ENCODE measurements at places on chromosomes 16 and 17. TPM values are rescaled to one million over a fixed set of nuclear protein-coding genes. Genes with fewer than 3 reads are reported as not detected.
A peak's percentile ranks its signal among the peaks of the same experiment; 100 is the strongest.

INCA1 gene
- total RNA-seq, result 0.39 TPM

APRT gene
- total RNA-seq, result 123 TPM

ITGA3 gene
- total RNA-seq, result 1.4 TPM

KRT24 gene
- total RNA-seq, result not detected

DNAH3 gene
- not detected for total RNA-seq

KIF2B gene
- not detected for total RNA-seq

KCNH4 gene
- total RNA-seq, result 0.27 TPM

CES3 gene
- total RNA-seq, result 0.19 TPM

HBM gene
- not detected for total RNA-seq

KCNJ18 gene
- not detected for total RNA-seq

MEOX1 gene
- 0.18 TPM for total RNA-seq

NME1 gene
- 17.8 TPM for total RNA-seq

DNA sequence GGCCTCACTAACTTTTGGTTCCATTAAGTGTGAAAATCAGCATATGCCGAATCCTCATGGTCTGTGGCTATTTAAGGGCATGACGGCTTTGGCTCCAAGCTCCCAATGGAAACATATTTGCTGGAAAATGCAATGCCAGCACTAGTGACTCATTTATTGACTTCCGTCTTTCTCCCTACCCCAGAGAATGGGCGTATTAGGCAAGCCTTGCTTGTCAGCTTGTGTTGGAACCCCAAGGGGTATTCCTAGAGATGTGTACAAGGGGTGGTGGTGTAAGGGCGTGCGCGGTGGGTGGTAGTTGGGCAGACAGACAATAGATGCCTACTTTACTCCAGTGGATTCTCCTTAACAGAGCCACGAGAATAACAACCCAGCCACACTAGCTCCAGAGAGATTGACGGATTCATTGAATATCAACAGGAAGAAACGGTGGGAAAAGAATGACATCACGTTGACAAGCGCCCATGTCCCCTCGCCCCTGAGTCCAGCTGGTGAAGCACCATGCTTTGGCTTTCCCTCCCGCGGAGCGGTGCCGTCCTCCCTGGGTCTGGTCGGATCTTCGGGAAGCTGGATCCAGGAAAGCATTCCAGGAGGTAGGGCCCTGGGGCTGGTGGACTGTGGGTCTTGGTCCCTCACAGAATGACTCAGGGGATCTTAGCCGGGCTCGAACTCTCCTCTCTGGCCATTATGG lies 10.3 kb downstream of the CD300LB start:
- DNase-seq, result no peak

DNA sequence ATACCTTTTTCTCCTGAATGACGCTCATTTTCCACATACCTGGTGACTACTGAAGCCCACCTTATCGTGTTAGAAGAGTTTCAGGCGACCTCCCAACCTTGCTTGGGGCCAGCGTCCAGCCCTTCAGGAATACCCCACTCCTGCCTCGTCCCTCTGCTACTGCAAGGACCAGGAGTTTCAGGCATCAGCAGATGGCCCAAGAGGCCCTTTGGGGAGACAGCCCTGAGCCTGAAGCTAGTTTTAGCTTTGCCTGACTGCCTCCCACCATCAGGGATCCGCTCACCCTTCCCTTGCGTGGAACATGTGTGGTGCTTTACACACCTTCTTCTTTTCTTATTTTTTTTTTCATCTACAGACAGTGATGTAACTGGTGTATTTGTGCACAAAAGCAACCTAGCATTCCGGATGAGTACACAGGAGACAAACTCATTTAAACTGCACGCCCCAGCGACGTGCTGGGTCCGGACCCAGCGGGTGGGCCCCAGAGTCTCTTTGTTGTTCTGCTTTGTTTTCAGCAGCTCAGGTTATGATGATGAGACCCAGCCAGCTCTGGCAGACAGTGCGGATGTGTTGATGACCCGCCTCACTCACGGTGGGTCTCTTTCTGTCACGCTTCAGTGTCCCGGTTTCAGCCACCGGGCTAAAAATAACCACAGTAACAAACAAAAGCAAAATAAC lies 242.4 kb downstream of the C16orf95 start:
- DNase-seq, result no peak

GRCh38 chr16:27154705-27155521 lies 48.4 kb upstream of the KDM8 start:
- DNase-seq, result peak; percentile 61

DNA sequence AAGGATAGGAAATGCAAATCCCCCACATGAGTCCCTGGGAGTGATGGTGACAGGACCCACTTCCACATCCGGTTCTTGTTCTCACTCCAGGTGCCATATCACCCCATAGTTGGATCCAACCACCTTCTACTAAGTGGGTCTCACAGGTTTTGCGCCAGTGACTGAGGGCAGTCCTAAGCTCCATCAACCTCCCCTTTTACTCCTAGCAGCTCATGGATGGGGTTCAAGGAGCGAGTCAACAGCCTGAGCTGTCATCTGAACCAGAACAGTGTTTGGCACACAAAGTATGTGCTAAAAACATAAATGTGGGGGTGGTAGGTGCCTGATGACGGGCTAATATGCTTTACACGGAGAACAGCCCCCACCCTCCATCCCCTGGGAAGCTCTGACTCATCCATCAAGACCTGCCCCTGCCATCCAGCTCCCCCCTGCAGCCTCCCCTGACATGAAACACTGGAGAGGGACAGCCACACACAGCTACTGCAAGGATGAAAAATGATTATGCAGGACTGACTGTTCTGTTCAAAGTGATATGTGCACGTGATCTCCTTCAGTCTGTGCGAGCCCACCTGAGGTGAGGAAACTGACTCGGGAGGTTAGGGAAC lies 143.2 kb upstream of the CDH5 start:
- no peak for DNase-seq

DNA sequence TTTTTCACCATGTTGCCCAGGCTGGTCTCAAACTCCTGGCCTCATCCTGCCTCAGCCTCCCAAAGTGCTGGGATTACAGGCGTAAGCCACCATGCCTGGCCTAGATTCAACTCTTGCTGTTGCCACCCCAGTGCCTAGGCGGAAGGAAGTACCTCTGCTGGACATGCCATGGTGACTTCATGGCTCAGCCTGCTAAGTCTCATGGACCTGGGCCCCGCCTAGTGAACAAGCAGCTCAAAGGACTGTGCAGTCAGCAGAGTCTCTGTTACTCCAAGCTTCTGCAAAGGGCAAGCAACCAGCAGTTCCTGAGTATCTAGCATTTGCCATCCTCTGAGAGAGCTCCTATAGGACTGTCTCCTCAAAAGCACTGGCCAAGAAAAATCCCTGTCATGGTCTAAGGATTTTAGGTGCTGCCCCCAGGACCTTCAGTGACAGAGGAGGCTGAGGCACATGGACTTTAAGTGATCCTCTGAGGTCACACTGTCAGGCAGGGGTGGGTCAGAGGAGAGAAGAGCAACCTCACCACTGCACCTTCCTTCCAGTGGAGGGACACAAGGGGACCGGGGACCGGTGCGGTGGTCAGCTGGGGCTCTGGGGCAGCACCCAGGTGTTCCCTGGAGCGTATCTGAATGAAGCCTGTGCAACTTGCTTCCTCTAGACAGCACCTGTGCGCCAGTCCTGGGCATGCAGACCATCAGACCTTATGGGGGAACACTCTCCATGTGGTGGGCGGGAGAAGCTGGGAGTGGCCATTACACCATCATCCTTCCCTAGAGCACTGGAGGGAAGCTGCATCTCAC lies 71.3 kb downstream of the IL21R start:
- DNase-seq, result no peak

GRCh38 chr17:67570797-67571196 lies 146.9 kb upstream of the NOL11 start:
- DNase-seq, result no peak

- no peak for DNase-seq
These were observed 2.1 kb upstream of the GNA13 start for GRCh38 chr17:65058593-65058992.

- peak; percentile 21 for DNase-seq
These were observed 509 bp downstream of the CNEP1R1 start for GRCh38 chr16:50025537-50025931.

DNA sequence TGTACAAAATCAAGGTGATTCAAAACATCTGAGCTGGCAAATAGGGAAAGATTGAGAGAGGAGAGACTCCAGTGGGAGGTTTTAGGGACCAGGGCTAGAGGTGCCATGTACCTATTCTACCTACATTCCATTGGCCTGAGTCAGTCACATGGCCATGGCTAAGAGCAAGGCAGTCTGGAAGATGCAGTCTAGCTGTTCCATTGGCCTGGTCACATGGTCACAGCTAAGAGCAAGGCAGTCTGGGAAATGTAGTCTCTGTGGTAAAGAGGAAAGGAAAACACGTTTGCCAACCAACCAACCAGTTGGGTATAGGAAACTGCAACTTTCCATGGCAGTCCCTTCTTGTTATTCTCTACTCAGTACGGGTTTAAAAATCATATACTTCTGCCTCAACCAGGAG lies 369.1 kb downstream of the XYLT1 start:
- DNase-seq, result no peak

DNA sequence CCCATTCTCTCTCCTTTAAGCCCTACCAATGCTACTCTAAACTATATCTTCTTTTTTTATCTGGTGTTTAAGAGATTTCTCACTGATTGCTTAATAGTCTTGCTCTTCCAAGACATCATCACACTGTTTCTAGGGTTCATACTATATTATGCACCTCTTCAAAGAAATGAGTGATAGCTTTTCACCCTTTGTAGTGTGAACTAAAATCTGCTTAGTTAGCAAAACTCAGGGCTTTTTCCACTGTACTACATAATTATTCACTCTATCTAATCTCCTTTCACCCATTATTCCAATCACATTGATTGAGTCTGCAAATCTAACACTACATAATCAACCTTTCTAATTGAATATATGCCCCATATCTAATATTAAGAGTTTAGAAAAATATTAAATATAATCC lies 456.0 kb upstream of the SOX9 start:
- DNase-seq, result no peak

DNA sequence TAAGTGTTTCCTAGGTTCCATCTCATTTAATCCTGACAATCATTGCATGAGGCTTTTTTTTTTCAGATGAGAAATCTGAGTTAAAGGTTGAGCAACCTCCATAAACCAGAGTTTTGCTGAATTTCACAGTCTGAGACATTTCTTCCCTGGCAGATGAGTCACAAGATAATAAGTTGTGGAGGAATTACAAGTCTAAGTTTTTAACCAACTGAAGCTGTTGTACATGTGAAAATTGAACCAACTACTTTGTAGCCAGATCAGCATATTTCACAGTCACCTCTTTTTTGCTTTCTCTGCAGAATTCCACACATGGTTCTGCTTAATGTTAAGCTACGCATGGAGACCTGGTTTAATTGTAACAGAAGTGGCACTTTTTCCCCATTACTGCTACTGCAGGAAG lies 765.6 kb downstream of the CDH11 start:
- DNase-seq, result no peak

GRCh38 chr17:78272181-78272913 lies 40.9 kb downstream of the TMEM235 start:
- DNase-seq, result no peak

- no peak for DNase-seq
These were observed 981 bp upstream of the CEP131 start for GRCh38 chr17:81223762-81224130.

DNA sequence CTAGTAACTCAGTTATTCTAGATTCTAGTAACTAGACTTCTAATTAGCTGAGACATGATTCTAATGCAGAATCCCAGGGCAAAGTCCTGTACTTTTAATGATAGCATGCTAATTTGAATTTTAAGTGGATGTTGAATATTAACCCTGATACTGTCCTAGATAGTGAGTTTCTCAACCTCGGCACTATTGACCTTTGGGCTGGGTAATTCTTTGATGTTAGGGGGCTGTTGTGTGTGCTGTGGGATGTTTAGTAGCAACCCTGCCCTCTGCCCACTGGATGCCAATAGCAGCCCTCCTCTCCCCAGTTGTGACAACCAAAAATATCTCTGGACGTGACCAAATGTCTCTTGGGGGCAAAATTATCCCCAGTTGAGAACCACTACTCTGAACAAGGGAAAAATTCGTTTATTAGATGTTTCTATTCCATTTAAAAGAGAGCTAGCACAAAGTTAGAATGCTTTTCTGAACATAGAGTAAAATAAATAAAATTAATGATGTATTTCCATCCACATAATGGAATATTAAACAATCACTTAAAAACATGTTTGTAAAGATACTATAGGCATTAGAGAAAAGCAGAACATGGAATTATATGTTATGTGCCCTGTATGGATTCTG lies 30.2 kb downstream of the SALL1 start:
- DNase-seq, result no peak
